ENCODE measurements at places on chromosomes 1 and 21.

GRCh38 chr1:2347409-2347785 lies 44.0 kb downstream of the MORN1 start:
- DNase-seq, result no peak

GRCh38 chr1:212718499-212718898 lies 18.9 kb upstream of the BATF3 start:
- DNase-seq, result no peak

GRCh38 chr1:198387587-198387986 lies 152.9 kb downstream of the ATP6V1G3 start:
- DNase-seq, result no peak

GRCh38 chr1:193213998-193214397 lies 27.6 kb upstream of the B3GALT2 start:
- DNase-seq, result no peak

DNA sequence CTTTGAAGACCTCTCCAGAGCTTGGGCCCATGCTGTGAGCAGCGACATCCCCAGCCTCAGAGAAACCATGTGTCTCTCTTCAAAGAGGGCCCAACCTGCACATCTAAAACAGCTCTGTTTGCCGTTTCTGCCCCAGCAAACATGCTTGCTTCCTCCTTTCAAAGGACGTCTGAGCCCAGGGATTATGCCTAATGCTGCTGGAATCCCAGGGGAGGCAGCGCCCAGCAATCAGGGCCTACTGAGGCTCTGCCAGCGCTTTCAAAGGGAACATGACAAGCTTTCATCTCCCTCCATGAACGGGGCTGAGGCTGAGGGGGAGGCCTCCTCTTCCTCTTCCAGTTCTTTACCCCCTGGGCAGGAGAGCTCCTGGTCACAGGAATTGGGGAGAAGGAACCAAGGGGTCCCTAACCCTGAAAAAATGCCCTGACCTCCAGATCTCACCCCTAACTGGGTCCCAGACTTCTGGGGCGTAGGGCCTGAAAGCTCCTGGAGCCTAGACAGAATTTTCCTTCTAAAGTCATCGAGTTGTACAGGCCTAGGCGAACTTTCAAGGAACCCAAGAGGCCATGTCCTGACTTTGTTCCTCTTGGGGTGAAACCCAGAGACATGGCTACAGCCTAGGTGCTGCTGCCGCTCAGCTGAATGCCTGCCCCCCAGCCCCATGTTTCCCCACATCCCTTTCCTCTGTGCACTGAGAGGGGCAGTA lies 13.4 kb upstream of the ASCL5 start:
- DNase-seq, result no peak

DNA sequence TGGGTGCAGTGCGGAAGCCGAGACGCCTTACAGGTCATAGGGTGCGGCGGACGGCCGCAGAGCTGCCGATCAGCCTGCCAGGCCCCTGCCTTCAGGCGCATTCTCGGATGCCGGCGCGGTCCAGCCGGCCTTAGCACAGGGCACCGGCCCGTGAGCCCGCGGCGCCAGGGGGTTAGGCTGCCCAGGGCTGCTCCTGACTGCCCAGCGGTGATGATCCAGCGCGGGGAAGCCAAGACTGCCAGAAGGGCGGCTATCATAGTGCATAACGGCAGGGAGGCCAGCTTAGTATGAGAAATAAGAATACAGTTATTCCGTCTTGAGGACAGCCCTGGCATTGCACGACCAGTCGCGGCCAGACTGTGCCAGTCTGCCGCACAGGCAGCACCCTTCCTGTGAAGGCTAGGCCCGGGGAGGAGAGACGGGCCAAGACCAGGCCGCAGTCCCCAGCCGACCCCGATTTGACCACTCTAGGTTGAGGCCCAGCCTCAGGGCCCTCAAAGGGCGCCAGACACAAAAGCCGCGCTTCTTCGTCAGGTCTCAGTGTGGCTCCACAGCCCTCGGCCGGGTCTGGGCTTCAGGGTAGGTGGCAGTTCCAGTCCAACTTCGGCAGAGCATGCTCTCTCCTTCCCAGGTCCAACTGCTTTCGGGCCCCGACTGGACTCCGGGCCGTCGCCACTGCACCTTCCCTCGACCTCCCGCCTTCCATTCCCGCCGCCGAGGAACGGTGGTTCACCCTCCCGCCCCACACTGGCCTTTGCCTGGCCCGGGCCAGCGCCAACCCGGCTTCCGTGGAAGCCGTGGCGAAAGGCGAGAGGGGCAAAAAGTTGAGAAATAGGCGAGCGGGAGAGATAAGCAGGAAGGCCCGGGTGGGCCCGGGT lies 829 bp downstream of the ALX3 start:
- no peak for DNase-seq

- DNase-seq, result no peak
Measured at GRCh38 chr1:153968408-153968807, 706 bp downstream of the CREB3L4 start.

- DNase-seq, result no peak
Measured at GRCh38 chr1:198499588-198499987, 40.9 kb downstream of the ATP6V1G3 start.

DNA sequence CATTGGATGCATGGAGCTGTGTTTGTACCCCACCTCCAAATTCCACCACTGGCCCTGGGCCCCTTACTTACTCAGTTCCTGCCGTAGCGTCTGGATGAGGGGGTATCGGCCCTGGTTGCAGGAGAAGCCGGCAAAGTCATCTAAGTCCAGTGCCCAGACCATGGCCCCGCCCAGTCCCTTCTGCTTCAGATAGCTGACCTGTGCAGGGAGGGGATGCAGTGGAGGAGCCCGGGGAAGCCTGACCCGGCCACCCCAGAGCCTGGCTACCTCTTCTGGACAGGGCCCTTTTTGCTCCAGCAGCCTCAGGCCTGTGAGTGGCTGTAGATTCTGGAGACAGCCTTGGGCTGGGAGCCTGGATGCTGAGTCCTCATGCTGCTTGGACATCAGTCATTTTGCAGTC lies 11.8 kb downstream of the CHIT1 start:
- no peak for DNase-seq

- no peak for DNase-seq
Measured at GRCh38 chr1:56115701-56116100, 463.7 kb downstream of the PLPP3 start.

GRCh38 chr1:43878440-43878839 lies 55.2 kb upstream of the ARTN start:
- no peak for DNase-seq

- DNase-seq, result no peak
Measured at GRCh38 chr1:186498695-186499389, 37.9 kb upstream of the PDC start.

GRCh38 chr21:44449473-44450363 lies 5.6 kb upstream of the LRRC3 start:
- no peak for DNase-seq

DNA sequence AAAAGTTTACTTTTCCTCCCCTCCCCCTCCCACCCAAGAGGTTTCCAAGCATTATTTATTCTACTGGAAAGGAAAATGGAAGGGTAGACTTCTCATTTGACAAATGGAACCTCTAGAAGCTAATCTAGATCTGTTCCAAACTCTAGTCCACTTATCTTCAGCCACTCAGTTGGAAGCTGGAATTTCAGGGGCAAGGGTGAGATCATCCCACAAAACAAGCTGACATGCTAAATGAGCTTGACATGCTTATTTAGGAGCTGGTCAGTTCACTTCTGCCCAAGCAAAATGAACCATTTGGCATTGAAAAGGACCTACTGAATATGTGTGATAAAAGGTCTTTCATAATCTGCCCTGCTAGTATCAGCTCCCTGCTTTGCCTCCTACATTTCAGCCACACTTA lies 5.0 kb downstream of the LRRC41 start:
- DNase-seq, result no peak

GRCh38 chr1:165562571-165562970 lies 18.8 kb downstream of the LRRC52 start:
- no peak for DNase-seq

- DNase-seq, result no peak
Measured at GRCh38 chr21:17585875-17586450, 26.7 kb downstream of the BTG3 start.

GRCh38 chr1:7103361-7103782 lies 318.1 kb downstream of the CAMTA1 start:
- no peak for DNase-seq

- no peak for DNase-seq
Measured at GRCh38 chr1:22801761-22802160, 91.1 kb downstream of the EPHB2 start.

DNA sequence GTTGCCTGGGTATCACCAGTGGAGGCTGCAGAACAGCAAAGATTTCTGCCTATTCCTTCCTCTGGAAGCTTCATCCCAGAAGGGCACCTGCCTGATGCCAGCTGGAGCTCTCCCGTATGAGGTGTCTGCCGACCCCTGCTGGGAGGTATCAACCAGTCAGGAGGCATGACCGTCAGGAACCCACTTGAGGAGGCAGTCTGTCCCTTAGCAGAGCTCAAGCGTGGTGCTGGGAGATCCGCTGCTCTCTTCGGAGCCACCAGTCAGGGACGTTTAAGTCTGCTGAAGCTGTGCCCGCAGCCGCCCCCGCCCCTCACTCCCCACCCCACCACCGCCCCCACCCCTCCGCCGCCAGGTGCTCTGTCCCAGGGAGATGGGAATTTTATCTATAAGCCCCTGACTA lies 23.1 kb upstream of the HFM1 start:
- DNase-seq, result no peak

GRCh38 chr21:35349376-35350080 lies 300.4 kb upstream of the RUNX1 start:
- no peak for DNase-seq

- no peak for DNase-seq
Measured at GRCh38 chr21:41715649-41716281, 51.1 kb downstream of the RIPK4 start.

GRCh38 chr1:233326319-233326718 lies 1.2 kb upstream of the MAP3K21 start:
- no peak for DNase-seq

DNA sequence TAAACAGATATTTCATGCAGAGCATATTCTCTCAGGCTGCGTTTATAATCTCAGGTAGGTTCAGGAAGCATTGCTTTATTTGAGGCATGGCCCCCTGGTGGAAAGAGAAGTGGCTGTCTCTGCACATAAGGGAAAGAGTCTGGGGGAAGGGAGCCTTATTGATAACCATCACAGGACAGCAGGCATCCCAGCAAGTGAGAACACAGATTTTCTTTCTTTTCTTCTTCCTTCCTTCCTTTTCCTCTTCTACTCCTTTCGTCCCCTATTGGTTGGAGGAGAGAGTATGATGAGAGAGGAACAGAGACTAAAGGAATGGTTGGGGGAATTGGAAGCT lies 21.9 kb downstream of the TSNAX start:
- DNase-seq, result no peak

DNA sequence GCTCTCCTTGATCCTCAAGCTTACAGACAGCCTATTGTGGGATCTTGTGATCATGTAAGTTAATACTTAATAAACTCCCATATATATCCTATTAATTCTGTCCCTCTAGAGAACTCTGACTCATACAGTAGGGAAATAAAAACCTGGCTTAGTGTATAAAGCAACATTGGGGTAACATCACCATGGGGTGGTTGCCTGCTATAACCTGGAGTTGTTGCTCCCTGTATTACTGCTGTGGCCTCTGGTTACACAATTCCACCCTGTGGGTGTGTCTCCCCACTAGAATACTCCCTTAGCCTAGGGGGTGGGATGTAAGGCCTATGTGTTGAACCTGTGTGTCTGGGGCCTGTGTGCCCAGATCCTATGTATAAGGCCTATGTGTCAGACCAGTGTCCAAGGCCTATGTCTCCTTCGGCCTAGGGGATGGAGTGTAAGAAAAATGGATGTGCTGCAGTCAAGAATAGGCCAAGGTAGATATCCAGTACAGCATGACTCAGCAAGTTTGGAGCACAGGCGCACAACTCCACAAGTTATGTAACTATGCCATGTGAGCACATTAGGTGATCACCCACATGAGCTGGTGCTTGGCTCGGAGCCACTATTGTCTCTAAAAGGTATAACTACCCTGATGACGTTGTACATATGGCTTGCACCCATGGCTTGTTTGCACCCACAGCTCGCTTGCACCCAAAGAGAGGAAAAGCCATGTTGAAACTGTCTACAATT lies 96.8 kb upstream of the C1orf21 start:
- DNase-seq, result no peak

GRCh38 chr1:211548321-211549091 lies 30.5 kb downstream of the SLC30A1 start:
- DNase-seq, result peak; percentile 4

GRCh38 chr1:147434921-147435320 lies 106.4 kb upstream of the BCL9 start:
- DNase-seq, result no peak

DNA sequence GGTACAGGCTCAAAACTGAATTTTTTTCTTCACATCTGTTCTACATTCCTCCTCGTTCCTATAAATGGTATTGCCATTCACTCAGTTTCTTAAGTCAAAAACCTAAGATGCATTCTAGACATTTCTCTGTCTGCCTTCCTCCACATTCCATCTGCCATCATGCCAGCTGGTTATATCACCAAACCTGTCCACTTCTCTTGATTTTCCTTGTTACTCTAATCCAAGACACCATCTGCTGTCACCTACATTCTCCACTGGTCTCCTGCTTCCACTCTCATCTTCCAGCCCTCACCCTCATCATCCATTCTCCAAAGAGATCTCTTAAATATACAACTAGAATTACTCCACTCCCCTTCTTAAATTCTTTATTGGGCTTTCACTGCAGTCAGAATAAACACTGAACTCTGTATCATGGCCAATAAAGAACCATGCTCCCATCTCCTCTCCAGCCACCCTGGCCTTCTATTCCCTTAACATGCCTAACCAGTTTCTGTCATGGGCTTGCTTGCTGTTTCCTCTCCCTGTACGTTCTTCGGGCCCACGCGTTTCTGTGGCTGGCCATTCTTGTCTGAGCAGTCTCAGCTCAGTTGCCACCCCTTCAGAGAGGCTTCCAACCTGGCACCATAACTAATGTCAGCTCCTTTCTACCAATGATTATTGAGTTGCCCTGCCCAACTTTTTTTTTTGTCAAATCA lies 278.3 kb downstream of the ST6GALNAC3 start:
- DNase-seq, result no peak

DNA sequence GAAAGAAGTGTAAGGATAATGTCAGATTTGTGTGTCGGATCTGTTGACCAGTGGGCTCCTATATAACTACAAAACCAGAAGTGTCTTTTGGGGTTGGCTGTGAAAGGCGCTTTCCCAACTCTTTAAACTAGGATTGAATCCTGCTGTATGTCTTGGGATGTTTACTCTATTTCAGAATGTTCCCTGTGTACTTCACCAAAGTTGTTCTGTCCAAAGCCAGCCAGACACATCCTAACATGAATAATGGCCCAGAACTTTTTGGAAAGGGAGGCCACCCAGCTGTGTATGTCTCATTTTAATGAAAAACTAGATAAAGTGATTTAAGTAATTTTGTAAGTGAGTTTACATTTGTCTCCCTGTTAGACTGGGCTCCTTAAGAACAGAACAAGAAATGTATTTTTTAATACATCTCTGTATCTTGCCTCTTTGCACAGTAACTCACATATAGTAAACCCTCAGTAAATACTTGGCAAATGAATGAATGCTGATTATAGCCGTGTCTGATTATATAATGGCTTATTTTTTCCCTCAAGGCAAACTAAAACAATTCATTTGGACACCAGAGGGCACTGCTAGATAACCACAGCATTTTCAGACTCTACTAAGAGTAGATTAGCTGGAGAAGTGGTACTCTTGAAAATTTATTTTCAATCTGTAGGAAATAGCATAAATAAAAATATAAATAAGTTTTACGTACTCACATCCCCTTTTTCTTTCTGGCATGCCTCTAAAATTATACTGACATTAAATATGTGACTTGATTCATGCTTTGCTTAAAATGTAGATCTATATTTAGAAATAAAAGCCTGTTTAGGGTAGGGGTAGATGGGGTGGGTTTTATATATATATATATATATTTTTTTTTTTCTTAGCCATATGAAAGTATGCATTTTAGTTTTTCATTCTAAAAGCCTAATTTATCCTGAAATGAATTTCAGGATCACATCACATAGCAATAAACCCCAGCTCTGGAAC lies 23.8 kb downstream of the TSEN15 start:
- DNase-seq, result no peak

GRCh38 chr1:70893381-70893780 lies 154.2 kb downstream of the PTGER3 start:
- no peak for DNase-seq

Data from activated T-cell treated with anti-CD3 and anti-CD28 coated beads for 1 hour (primary cell).